ENCODE measurements at places on chromosomes 13 and 19. TPM values are rescaled to one million over a fixed set of nuclear protein-coding genes. Genes with fewer than 3 reads are reported as not detected.

DNA sequence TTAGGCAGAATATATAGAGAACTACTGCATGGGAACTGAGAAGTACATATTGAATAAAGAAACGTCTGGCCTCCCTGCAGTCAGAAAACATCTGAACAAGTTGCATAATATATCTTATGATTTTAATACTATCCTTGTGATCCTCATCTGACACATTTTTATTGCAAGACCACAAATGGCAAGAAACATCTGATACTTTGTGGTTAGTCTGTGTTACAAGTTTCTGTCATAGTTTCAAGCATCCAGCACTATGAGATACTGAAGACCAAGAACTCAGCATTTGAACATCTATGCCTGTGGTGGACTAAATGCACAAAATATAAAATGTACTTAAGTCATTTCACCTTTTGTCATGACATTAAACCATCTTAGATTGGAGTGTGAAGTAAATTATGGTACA lies 1175.8 kb upstream of the MIR17HG start:
- no peak for DNase-seq

DNA sequence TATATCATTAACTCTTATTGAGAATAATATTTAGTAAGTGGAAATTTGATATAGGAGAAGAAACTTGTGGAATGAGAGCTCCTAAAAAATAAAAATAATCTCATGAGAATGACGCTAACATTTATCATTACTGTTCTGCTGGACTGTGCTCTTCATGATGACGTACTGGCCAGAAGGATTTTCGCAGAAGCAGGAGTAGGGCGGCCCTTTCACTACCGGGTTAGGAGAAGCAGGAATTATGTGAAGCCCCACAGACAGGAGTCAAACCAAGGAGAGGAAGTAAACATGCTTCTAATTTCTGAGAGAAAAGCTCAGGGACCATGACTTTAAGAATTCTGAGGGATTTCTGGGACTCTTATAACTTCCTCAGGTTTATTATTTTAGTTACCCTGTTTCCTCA lies 195.1 kb downstream of the VWA8 start:
- no peak for DNase-seq

GRCh38 chr19:27794494-27795042 lies 1418.4 kb downstream of the UQCRFS1 start:
- no peak for DNase-seq

DNA sequence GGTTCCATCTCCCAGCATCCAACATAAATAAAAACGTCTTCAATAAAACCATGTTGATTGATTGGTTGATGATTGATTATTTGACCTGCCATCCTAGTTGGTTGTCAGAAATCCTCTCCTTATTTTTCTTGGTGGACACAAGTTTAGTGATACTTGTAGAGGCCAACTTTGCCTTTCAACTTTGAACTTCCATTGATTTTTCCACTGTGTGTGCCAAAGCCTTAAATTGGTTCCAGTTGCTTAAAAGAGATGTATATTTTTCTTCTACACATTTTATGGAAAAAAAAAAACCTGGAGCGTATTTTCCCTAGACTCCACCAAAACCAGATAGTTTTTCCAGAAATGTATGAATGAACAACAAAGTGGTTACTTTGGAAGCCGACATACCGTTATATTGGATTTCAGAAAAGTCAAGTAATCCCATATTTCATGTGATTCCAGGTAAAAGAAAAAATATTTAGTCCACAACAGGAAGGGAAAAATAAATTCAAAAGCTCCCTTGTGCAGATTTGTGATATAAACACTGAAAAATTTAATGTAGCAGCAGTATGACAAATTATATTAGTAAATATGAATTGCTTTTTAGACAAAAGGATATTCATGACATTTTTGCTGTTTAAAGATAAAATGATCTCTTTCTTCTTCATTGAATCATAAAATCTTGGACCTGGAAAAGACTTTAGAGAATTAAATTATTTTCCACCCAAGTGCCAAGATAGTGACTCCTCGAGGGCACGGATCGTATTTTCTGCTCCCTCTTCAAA lies 85.2 kb downstream of the MBNL2 start:
- no peak for DNase-seq

DNA sequence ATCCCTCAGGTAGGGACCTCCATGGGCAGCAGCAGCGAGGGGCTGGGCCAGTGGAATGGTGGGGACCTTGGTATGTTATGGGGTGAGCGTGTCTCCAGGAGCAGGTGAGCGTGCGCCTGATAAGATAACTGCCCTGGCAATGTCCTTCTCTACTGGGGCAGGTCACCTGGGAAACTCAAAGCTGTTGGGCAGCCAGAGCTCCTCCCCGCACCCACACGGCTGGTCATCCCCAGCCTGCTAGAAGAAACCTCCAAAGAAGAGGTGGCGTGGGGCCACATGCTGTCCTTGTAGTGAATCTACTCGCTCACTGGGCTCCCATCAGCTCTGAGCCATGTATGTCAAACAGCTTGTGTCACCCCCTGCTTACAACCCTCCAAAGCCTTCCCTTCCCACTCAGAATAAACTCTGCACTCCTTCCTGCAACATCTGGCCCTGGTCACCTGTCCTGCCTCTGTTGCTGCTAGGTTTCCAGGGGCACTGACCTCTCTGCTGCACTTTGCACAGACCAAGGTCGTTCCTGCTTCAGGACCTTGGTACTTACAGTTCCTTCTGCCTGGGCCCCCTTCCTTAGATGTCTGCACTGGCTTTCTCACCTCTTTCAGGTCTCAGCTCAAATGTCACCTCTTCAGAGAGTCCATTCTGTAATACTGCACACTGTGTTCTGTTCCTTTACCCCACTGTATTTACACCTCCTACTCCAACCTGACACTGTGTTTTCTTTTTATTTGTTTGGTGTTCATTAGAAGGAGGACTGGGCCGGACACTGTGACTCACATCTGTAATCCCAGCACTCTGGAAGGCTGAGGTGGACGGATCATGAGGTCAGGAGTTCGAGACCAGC lies 1.8 kb upstream of the ATP4A start:
- no peak for DNase-seq

DNA sequence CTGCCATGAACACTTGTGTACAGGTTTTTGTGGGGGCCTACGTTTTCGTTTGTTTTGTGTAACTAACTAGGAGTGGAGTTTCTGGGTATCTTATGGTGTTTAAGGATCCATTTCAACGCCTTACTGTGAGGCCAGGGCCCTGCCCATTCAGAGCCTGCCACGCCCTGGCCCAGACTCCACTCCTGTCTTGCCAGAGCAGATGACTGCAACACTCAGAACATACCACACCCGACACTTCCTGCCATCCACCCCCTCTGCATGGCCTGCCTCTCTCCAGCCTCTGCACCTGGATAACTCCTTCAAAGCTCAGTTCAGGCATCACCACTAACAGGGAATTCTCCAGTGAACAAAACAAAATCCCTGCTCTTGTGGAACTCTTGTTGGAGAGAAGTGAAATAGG lies 43.2 kb downstream of the RGCC start:
- no peak for DNase-seq

GRCh38 chr19:9835507-9835949 lies 410 bp downstream of the PIN1 start:
- DNase-seq = no peak

SELENOV gene
- 0.46 TPM for polyA plus RNA-seq

MBD3L3 gene
- not detected for polyA plus RNA-seq

GRCh38 chr19:43306097-43306496 lies 36.8 kb upstream of the PSG9 start:
- DNase-seq = no peak

KLF12 gene
- polyA plus RNA-seq = 14.1 TPM

- no peak for DNase-seq
Observed at GRCh38 chr13:46489586-46490023, 63.4 kb upstream of the LRCH1 start.

GRCh38 chr13:101305981-101306411 lies 110.3 kb downstream of the NALCN start:
- DNase-seq = no peak

- no peak for DNase-seq
Observed at GRCh38 chr19:52190487-52191293, 838 bp downstream of the PPP2R1A start.

SLC1A6 gene
- polyA plus RNA-seq = 0.09 TPM

CEACAM21 gene
- polyA plus RNA-seq = 7.3 TPM

DNA sequence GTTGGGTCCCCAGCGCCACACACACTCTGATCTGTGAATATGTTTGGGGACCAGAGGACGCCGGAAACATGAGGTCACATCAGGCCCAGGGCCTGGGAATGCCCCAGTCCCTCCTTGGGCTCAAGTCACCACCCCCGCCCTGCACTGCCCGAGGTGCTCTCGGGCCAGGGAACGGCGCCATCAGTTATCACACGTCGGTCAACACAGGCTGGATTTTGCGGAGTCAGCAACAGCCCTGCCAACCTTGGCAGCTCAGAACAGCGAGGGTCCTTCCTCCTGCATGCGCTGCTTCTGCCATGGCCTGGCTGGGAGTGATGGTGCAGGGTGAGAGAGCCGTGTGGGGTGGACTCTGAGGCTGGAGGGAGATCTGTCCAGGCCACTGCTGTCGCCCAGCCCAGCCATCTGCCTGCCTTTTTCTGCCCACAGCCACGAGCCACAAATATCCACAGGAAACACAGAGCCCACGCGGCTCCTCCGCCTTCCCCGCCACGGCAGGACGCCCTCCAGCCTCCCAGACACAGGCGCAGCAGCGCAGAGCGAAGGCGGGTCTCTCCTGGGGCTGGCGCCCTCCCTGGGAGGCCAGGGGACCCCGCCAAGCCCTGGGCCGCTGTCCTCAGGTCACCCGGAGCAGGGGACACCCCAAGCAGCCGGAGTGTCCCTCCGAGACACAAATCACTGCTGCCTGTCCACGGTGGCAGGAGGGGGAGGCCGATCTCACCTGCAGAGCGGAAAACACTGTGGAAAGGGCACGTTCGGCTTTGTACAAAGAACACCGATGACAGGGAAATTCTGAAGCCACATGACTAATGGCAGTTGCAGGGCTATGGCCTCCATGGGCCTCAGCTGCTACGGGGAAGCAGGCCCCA lies 31.6 kb upstream of the CACTIN start:
- no peak for DNase-seq

- no peak for DNase-seq
Observed at GRCh38 chr13:19836472-19836871, 27.0 kb downstream of the ZMYM5 start.

SLC10A2 gene
- 14.1 TPM for polyA plus RNA-seq

GRCh38 chr13:20796791-20797508 lies 23.2 kb upstream of the EEF1AKMT1 start:
- DNase-seq = no peak

DNA sequence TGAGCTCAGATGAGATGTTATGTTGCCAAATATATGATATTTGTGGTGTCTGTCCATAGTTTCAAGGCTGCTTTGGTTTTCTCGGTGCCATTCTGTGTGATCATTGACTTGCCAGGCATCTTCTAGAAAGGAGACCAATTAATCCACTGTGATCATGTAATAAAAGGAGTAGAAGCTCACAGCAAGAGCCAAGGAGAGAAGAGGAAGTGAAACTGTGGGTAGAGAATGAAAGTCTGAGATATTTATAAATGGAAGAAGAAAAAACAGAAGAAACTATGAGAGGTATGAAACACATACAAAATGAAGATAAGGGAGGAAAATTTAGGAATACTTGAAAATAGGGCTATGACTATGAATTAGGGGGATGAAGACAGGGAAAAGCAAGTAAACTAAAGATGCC lies 11.1 kb upstream of the ZNF613 start:
- no peak for DNase-seq

DNA sequence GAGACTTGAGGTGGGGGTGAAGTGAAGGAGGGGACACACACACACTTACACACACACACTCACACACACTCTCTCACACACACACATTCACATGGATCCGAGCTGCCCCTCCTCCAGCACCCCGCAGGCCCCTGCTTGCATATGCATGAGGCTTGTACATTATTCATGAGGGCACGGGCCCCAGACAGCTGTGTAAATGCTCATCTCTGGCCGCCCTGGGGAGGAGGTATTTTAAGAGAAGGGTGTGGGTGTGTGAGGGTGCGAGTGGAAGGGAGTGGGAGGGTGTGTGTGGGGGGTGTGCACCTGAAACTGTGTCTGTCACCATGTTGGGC lies 2.4 kb downstream of the NCAN start:
- no peak for DNase-seq

DNA sequence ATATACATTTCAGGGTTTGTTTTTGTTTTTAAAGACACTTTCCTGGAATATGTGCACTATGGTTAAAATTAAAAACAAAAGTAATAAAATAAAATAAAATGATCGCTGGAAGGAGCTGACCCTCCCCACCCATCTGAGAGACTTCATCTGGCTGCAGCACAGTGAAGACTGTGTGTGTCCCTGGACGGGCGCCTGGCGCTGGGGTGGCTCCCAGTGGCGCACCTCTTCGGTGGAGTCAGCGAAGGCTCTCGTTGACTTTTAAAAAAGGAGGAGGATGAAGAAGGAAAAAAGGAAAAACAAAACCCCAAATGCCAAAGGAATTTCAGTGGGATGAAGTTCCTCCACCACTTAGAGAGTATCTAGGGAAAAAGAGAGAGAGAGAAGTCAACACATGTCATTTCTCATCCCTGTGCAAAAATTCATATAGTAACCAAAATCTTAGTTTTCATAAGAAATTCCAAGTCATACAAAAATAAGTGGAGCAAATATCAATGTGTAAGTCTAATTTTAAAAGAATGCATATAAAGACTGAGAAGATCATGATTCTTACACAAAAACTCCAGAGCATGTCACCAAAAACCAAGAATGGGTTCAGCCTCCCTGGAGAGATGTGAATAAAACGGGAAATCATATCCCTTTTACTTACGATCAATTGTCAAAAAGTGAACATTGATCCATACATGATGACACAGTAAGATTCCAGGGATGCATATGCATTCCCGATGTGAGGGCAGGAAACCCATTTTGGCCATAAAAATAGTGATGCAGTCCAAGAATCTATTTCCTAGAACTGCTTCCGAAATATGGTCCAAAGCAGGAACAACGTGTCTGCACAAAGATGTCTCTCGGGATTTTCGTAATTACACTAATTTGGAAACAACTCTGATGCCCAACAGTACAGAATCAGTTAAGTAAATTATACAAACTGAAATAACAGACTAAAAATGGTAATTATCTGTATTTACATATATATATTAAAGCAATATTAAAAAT lies 123.8 kb downstream of the STK24 start:
- no peak for DNase-seq

DNA sequence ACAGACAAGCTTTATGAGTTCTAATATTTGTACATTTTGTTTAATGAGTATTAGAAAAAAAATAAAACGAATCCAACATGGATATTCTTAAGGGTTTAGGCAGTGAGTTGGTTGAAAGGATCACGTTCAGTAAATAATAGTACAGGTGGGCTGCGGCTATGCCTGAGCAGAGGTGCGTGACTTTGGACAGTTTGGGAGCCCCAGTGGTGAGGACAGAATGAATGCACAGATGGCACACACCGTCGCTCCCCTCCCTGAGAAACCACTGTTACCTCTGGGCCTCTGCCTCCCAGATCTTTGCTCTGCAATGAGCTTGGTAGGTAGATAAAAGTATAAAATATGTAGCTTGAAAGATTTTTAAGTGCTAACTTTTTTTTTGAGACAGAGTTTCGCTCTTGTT lies 153.3 kb downstream of the SIPA1L3 start:
- DNase-seq = no peak

GARIN5A gene
- 5.3 TPM for polyA plus RNA-seq

- DNase-seq = no peak
Observed at GRCh38 chr19:8373867-8374813, 10.2 kb downstream of the ANGPTL4 start.

DUS3L gene
- 23.6 TPM for polyA plus RNA-seq

ZNF304 gene
- polyA plus RNA-seq = 18.1 TPM

TJP3 gene
- polyA plus RNA-seq = 16.0 TPM

ZNF471 gene
- 48.0 TPM for polyA plus RNA-seq

- no peak for DNase-seq
Observed at GRCh38 chr19:48806518-48806817, 4.4 kb downstream of the BCAT2 start.

GRCh38 chr19:443005-443404 lies 17.8 kb downstream of the SHC2 start:
- no peak for DNase-seq

GRCh38 chr13:26185720-26186117 lies 36.4 kb downstream of the RNF6 start:
- no peak for DNase-seq

CEACAM4 gene
- 0.66 TPM for polyA plus RNA-seq

Data from right lung (tissue), 10 donors.